ENCODE measurements at places on chromosomes 1 and 21.

DNA sequence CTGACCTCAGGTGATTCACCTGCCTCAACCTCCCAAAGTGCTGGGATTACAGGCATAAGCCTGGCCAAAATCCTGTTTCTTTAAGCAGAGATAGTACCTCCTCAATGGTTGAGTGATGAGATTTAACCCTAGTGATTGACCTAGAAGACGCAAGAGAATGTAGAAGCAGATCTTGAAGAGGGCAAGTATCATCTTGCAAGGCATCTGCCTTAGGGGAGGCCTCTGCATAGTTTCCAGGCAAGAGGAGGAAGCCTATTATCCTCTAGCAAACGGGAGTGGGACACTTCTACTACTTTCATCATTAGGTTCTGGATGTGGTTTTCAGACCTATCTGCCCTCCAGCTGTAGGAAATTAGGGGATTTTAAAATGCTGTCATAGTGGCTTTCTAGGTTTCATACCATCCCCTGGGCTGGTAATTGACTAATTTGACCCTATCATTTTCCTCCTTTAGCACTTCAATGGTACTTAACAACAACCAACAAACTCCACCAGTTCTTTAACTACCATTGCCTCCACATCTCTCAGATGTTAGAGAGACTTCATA is 10.0 kb upstream of the TRIM62 start:
- DNase-seq = no peak

- no peak for DNase-seq
These were observed 30.2 kb upstream of the RGS7 start for GRCh38 chr1:241387216-241387615.

DNA sequence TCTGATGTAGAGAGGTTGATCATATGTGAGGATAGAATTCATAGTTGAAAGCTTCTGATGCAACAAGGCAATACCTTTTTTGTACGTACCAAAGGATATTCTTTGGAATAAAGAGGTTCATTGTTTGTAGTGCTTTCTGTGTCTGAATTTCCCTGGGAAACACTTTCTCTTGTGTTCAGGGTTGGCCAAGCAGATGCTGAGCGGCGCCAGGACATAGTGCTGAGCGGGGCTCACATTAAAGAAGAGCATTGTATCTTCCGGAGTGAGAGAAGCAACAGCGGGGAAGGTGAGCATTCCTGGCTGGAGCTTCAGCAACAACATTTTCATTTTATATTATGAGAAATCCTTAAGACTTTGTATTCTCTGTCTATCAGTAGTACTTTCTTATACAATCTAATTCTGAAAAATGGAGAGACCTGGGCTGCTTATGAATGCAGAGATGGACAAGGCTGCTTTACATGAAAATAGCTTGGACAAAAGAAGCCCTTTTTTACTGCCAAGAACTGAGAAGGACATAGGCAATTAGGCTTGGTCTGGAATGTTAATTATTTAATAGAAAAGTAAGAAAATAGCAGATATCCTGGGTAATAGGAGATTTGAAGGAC is 85.2 kb downstream of the KIF1B start:
- DNase-seq = no peak

- DNase-seq = no peak
These were observed 99.1 kb upstream of the NGF start for GRCh38 chr1:115437196-115437595.

Data from GM12891 (cell line).